Fibroblast of skin of left biceps (primary cell): ENCODE measurements at places on chromosomes 11 and 22.

GRCh38 chr11:133895061-133895479 is 49.8 kb upstream of the SPATA19 start:
- DNase-seq: no peak

DNA sequence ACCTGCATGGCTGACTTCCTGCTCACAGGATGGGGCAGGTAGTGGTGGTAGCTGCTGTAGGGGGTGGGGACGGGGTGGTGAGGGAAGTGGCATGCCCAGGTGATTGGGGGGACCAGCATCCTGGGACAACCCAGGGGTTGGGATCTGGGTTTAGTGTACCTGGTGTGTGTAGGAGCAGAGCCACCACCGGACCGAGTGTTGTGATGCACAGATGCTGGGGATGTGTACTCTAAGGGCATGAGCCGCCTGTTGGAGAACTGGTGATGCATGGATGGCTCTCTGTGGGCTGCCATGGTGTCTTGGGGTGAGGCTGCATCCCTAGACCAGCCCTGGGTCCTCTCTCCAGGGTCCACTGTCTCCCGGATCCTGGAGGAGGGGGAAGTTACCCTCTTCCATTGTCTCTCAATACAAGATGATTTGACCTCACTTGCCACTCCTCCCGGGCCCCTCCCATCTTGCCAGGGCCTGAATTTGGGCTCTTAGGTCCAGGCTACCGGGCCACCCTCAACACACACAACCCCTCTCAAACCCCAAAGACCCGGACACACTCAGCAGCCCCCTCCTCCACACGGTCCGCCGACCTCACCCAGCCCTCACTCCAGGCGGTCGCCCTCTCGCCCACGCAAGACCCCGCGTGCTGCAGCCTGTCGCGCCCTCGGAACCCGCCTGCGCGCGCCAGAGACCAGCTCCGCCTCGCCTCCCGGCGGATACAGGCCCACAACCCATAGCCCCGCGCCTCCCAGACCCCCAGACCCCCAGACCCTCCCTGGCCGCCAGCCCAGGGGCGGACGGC is 619 bp downstream of the LRRC75B start:
- DNase-seq: no peak

- no peak for DNase-seq
Measured at GRCh38 chr22:17641269-17641668, 2.7 kb downstream of the BCL2L13 start.

- DNase-seq: no peak
Measured at GRCh38 chr11:120814531-120815318, 209.2 kb upstream of the TBCEL start.

DNA sequence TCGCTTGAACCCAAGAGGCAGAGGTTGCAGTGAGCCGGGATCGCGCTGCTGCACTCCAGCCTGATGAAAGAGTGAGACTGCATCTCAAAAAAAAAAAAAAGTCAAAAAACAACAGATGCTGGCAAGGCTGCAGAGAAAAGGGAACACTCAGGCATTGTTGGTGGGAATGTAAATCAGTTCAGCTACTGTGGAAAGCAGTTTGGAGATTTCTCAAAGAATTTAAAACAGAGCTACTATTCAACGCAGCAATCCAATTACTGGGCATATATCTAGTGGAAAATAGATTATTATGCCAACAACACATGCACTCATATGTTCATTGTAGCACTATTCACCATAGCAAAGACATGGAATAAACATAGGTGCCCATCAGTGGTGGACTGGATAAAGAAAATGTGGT is 89.7 kb downstream of the EFCAB6 start:
- DNase-seq: no peak

DNA sequence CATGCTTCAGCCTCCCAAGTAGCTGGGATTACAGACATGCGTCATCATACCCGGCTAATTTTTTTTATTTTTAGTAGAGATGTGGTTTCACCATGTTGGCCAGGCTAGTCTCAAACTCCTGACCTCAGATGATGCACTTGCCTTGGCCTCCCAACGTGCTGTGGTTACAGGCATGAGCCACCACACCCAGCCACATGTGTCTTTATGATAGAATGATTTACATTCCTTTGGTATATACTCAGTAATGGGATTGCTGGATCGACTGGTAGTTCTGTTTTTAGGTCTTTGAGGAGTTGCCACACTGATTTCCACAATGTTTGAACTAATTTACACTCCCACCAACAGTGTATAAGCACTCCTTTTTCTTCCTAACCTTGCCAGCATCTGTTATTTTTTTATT is 276.2 kb downstream of the METTL15 start:
- DNase-seq: peak; percentile 95

DNA sequence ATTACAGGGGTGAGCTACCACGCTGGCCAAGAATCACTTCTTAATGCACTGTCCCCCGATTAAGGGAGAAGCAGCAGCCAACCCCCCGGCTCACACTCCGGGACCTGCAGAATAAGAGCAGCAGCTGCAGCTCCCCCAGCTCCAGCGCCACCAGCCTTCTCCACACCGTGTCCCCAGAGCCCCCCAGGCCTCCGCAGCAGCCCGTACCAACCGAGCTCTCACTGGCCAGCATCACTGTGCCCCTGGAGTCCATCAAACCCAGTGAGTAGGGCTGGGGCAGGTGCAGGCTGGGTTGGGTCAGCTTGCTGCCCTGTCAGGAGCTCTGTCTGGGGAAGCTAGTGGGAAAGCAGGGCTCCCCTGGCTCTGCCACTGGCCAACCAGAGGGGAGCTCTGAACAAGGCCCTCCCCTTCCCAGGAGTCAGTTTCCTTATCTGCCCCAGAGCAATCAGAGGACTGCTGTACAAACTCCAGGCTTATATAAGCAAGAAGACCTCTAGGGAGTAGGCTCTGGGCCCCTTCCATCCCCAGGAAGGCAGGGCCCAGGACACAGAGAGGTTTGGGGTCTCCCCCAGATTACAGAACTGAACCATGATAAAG is 8.5 kb upstream of the SH3BP1 start:
- no peak for DNase-seq

GRCh38 chr11:64120951-64121569 is 44.9 kb downstream of the MACROD1 start:
- DNase-seq: no peak

GRCh38 chr11:2198621-2199365 is 27.2 kb upstream of the TH start:
- no peak for DNase-seq

- no peak for DNase-seq
Measured at GRCh38 chr22:25453557-25453956, 110.9 kb upstream of the GRK3 start.

DNA sequence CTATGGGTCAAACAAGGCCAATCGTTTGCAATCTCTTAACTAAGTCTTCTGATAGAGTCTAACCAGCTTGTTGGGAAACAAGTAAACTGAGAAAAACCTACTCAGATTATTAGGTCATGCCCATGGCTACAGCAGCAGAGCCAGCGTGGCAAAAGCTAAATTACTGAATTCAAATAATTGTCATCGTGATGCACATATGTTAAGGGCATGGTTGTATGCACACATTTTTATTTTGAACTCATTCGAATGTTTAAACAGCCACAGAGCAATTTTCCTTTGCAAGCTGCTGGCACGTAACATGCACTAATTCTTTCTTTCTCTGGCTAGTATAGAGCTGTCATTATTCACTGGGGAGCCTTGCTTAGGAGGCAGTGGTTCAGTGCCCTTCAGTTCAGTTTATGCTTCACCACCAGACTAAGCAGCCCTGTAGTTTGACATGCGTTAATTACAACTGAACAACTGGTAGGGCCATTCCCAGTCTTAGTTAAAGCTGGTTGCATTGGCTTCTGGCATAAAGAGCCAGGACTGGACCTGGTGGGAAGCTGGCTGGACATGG is 396.4 kb downstream of the METTL15 start:
- no peak for DNase-seq

DNA sequence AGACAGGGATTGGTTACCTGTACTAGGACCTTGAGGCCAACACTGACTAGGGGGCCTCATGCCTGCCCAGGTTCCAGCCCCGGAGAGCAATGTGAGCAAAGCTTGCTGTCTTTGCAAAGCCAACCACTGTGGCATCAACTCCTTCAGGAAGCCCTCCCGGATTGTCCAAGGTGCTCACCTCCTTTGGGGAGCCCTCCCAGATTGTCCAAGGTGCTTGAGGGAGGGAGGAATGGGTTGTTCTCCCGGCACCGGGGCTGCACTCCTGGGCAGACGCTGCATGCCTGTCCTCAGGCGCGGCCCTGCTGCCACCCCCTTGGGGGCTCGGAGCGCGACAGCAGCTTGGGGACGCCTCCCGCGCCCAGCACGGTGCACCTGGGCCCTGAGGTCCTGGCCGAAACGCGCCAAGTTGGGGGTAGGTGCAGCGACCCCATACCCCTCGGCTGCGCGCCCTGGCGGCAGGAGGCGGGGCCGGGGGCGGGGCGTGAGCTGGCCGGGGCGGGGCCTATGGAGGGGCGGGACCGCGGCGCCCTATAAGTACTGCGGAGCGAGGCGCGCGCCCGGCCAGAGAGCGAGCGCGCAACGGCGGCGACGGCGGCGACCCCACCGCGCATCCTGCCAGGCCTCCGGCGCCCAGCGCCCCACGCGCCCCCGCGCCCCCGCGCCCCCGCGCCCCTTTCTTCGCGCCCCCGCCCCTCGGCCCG is at the start of gene CD81:
CD81 (plus strand) TSS at position 560 of the 701 bp plus-strand sequence. CDS start 240 bp downstream, outside the sequence.
- DNase-seq: peak; percentile 12

GRCh38 chr11:57368845-57369232 is 12.1 kb downstream of the PRG3 start:
- no peak for DNase-seq

GRCh38 chr22:42437488-42438292 is 5.5 kb upstream of the NFAM1 start:
- no peak for DNase-seq

DNA sequence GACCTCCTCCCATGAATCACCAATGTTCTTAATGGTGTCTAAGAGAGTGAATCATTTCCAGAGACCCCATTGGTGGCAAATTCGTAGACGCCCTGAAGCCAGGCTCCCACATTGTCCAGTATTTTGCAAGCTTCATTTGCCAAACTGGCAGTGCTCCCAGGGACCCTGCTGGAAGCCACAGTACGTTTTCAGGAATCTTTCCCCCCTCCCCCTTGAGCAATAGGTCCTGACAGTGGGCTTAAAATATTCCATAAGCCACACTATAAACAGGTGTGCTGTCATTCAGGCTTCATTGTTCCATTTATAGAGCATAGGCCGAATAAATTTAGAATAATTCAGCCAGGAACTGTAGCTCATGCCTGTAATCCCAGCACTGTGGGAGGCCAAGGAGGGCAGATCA is 125.3 kb downstream of the MORC2 start:
- no peak for DNase-seq

DNA sequence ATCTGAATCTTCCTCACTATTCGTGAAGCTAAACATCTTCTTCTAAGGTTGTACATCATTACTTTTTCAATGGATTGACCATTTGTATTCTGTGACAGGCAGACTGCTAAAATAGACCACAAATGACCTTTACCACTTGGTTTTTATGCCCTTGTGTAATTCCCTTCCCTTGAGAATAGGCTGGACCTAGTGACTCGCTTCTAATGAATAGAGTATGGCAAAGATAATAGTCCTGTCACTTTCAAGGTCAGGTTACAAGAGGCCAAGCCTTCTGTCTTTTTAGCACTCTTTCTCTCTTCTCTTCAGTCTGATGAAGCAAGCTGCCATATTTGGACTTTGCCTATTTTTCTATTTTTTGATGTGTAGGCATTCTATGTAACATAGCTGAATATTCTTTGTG is 492.9 kb downstream of the SOX6 start:
- DNase-seq: no peak

GRCh38 chr11:95093548-95093947 is 3.9 kb downstream of the ENDOD1 start:
- no peak for DNase-seq

GRCh38 chr22:19038728-19039447 is 83.3 kb downstream of the DGCR2 start:
- DNase-seq: no peak

DNA sequence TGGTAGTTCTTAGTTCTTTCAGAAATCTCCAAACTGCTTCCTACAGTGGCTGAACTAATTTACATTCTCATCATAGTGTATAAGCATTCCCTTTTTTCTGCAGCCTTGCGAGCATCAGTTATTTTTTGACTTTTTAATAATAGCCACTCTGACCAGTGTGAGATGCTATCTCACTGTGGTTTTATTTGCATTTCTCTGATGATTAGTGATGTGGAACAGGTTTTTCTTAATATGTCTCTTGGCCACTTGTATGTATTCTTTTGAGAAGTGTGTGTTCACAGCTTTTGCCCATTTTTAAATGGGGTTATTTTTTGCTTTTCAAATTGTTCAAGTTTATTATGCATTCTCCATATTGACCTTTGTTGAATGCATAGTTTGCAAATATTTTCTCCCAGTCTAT is 459.3 kb downstream of the NTM start:
- no peak for DNase-seq

DNA sequence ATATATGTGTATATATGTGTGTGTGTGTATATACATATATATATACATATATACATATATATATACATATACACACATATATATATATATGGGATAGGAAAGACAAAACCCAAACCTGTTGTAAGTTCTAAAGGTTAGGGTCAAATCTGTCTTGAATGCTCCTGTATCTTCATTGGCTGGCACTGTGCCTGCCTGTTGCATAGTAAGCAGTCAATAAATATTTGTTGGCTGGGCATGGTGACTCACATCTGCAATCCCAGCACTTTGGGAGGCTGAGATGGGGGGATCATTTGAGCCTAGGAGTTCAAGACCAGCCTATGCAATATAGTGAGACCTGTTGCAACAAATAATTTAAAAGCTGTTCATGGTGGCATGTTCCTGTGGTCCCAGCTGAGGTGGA is 205.4 kb downstream of the DBX1 start:
- DNase-seq: no peak

DNA sequence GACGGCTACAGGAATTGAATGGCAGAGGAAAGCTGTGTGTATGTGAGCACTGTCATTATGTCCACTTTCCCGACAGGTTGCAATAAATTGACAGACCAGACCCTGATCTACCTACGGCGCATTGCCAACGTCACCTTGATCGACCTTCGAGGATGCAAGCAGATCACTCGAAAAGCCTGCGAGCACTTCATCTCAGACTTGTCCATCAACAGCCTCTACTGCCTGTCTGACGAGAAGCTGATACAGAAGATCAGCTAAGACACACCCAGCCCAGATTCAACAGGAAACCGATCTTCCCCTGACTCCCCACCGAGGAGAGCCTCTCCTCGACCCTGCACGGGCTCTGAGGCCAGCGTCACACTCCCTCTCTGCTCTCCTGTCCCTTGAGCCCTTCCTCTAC is 11.5 kb upstream of the GRK2 start:
- no peak for DNase-seq

GRCh38 chr11:76891793-76892192 is 31.1 kb downstream of the ACER3 start:
- no peak for DNase-seq

GRCh38 chr11:61068581-61068980 is 33.7 kb upstream of the CD5 start:
- no peak for DNase-seq

GRCh38 chr11:92834296-92835020 is 135.0 kb upstream of the MTNR1B start:
- no peak for DNase-seq
